ENCODE measurements at places on chromosomes 4 and X. TPM values are rescaled to one million over a fixed set of nuclear protein-coding genes. Genes with fewer than 3 reads are reported as not detected.

DNA sequence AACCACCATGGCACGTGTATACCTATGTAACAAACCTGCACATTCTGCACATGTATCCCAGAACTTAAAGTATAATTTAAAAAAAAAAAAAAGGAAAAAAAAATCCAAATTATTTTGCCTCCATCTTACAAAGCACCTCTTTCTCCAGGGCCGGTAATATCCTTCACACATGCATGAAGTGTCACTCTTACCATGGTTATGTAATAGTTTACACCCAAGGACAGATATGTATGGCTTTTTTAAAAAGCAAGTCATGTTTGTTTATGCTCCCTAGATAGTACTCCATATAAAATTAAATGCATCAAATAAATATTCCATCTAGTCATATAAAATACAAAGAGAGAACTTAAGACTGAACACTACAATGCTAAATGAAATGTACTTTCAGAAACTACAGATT, 22.5 kb downstream of the CHIC2 start:
- H3K36me3 ChIP-seq, result no peaks in the 10 kb centered on the region
- no peak for DNase-seq
- H3K4me3 ChIP-seq, result no peak overlapping the region
- no peaks in the 10 kb centered on the region for H3K4me1 ChIP-seq
- no peaks in the 10 kb centered on the region for H3K27me3 ChIP-seq
- H3K27ac ChIP-seq, result no peak overlapping the region

- peaks cover 40% of the 10 kb centered on the region for H3K4me1 ChIP-seq
- DNase-seq, result no peak
- H3K4me3 ChIP-seq, result no peak overlapping the region
- H3K36me3 ChIP-seq, result no peaks in the 10 kb centered on the region
- no peaks in the 10 kb centered on the region for H3K27me3 ChIP-seq
Measured at GRCh38 chr4:15149839-15150592, 147.7 kb downstream of the CPEB2 start.

- no peaks in the 10 kb centered on the region for H3K4me1 ChIP-seq
- H3K27ac ChIP-seq, result no peak overlapping the region
- no peak overlapping the region for H3K4me3 ChIP-seq
- peaks cover 3% of the 10 kb centered on the region for H3K36me3 ChIP-seq
Measured at GRCh38 chr4:6855692-6856297, 53.8 kb upstream of the TBC1D14 start.

- H3K27me3 ChIP-seq, result no peaks in the 10 kb centered on the region
- H3K4me3 ChIP-seq, result no peak overlapping the region
- no peak overlapping the region for H3K27ac ChIP-seq
Measured at GRCh38 chrX:14352511-14352910, 176.8 kb upstream of the GLRA2 start.

GRCh38 chrX:49129427-49129826, 5.9 kb upstream of the GPKOW start:
- H3K36me3 ChIP-seq, result no peaks in the 10 kb centered on the region
- H3K27ac ChIP-seq, result no peak overlapping the region
- no peak for DNase-seq
- no peak overlapping the region for H3K4me3 ChIP-seq
- H3K4me1 ChIP-seq, result no peaks in the 10 kb centered on the region
- no peaks in the 10 kb centered on the region for H3K27me3 ChIP-seq

- no peak overlapping the region for H3K27ac ChIP-seq
- H3K27me3 ChIP-seq, result no peaks in the 10 kb centered on the region
- H3K4me1 ChIP-seq, result peaks cover 10% of the 10 kb centered on the region
- H3K36me3 ChIP-seq, result no peaks in the 10 kb centered on the region
Measured at GRCh38 chr4:186852964-186853391, 129.3 kb upstream of the FAT1 start.

DNA sequence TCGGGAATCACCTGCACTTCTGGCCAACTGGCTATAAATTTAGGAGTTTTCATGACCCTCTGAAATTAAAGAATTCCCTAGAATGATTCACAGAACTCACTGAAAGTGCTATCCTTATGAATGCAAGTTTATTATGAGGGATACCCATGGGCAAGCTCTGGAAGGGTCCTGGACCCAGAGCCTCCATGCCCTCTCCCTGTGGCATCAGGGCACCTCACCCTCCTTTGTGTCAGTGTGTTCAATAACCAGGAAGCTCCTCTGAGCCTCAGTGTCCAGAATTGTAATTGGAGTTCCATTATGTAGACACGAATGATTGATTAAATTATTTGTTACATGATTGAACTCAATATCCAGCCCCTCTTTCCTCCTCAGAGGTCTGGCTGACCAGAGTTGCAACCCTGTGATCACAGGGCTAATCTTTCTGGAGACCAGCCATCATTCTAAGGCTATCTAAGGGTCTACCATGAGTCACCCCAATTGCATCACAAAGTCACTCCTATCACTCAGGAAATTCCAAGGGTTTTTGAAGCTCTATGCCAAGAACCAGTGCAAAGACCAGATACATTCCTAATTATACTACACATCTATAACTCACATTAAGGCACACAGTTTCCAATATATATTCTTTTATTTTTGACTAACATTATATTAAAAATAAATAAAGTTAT, 8.9 kb downstream of the ANXA3 start:
- H3K4me1 ChIP-seq, result no peaks in the 10 kb centered on the region
- H3K4me3 ChIP-seq, result no peak overlapping the region
- H3K27ac ChIP-seq, result no peak overlapping the region
- no peaks in the 10 kb centered on the region for H3K36me3 ChIP-seq

- H3K27ac ChIP-seq, result no peak overlapping the region
- DNase-seq, result no peak
- H3K4me1 ChIP-seq, result peaks cover 27% of the 10 kb centered on the region
Measured at GRCh38 chr4:128380306-128380705, 92.7 kb upstream of the PGRMC2 start.

GRCh38 chr4:185463541-185463940, 8.0 kb downstream of the CCDC110 start:
- no peak for DNase-seq
- H3K36me3 ChIP-seq, result no peaks in the 10 kb centered on the region
- H3K4me1 ChIP-seq, result no peaks in the 10 kb centered on the region
- no peak overlapping the region for H3K27ac ChIP-seq

DNA sequence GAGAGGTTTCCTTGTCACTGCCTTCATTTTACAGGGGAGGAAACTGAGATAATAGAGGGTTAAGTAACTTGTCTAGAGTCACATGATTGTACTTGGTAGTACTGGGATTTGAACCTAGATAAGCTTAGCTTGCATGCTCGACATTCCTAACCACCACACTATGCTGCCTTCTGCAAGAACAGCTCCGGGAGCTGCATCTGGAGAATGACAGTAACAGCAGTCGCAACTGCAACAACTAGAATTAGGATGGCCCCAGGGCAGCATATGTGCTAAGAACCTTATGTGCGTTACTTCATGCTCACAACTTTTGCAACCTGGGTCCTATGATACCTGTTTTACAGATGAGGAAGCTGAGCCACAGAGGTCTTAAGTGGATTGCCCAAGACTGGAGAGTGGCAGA, 89.5 kb upstream of the LCORL start:
- H3K27ac ChIP-seq, result no peak overlapping the region
- no peak for DNase-seq
- no peaks in the 10 kb centered on the region for H3K36me3 ChIP-seq
- H3K27me3 ChIP-seq, result no peaks in the 10 kb centered on the region
- H3K4me1 ChIP-seq, result peaks cover 49% of the 10 kb centered on the region

GRCh38 chr4:125243789-125244397, 70.9 kb upstream of the FAT4 start:
- peaks cover 8% of the 10 kb centered on the region for H3K4me1 ChIP-seq
- H3K27ac ChIP-seq, result no peak overlapping the region
- H3K4me3 ChIP-seq, result no peak overlapping the region
- no peaks in the 10 kb centered on the region for H3K27me3 ChIP-seq
- no peak for DNase-seq

DNA sequence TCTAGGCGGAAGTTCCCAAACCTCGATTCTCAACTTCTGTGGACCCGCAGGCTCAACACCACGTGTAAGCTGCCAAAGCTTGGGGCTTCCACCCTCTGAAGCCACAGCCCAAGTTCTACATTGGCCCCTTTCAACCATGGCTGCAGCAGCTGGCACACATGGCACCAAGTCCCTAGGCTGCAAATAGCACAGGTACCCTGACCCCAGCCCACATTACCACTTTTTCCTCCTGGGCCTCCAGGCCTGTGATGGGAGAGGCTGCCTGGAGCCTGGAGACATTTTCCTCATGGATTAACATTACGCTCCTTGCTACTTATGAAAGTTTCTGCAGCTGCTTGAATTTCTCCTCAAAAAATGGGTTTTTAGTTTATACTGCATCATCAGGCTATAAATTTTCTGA, 479.5 kb downstream of the PCDH7 start:
- no peaks in the 10 kb centered on the region for H3K27me3 ChIP-seq
- H3K27ac ChIP-seq, result no peak overlapping the region
- H3K4me3 ChIP-seq, result no peak overlapping the region
- no peaks in the 10 kb centered on the region for H3K4me1 ChIP-seq
- H3K36me3 ChIP-seq, result no peaks in the 10 kb centered on the region

DNA sequence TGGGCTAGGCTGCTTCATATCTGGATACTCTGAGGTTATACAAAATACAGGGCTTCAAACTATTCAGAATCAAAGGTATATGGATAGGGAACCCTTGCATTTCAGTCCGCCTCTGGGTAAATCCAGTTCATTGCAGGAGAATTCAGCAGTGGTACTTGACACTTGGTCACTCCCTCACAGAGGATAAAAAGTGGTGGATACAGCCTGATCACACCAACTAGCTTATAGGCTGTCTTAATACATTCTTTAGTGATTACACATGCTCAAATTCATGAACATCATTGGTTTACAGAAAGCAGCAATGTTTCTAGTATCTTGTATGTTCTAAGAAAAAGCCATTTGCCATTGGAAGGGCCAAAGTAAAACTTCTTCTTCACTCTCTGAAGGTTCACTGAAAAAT, 104.8 kb upstream of the PDE5A start:
- no peak overlapping the region for H3K4me3 ChIP-seq
- H3K27me3 ChIP-seq, result no peaks in the 10 kb centered on the region
- no peaks in the 10 kb centered on the region for H3K4me1 ChIP-seq
- H3K27ac ChIP-seq, result no peak overlapping the region

- no peak overlapping the region for H3K27ac ChIP-seq
- H3K27me3 ChIP-seq, result no peaks in the 10 kb centered on the region
- no peaks in the 10 kb centered on the region for H3K36me3 ChIP-seq
- DNase-seq, result no peak
Measured at GRCh38 chrX:44382871-44383270, 39.4 kb upstream of the EFHC2 start.

The FGD1 gene
- 7.5 TPM for total RNA-seq

The F8A3 gene
- total RNA-seq, result 7.1 TPM

The CYSLTR1 gene
- total RNA-seq, result 4.8 TPM

The GYG2 gene
- not detected for total RNA-seq

The SYTL5 gene
- 0.76 TPM for total RNA-seq

The LINC00632 gene
- 6.9 TPM for total RNA-seq
